ENCODE measurements at places on chromosomes 11 and 22.
A peak's percentile ranks its signal among the peaks of the same experiment; 100 is the strongest.

GRCh38 chr11:17724020-17724908 is 4.9 kb downstream of the MYOD1 start:
- no peak for DNase-seq

DNA sequence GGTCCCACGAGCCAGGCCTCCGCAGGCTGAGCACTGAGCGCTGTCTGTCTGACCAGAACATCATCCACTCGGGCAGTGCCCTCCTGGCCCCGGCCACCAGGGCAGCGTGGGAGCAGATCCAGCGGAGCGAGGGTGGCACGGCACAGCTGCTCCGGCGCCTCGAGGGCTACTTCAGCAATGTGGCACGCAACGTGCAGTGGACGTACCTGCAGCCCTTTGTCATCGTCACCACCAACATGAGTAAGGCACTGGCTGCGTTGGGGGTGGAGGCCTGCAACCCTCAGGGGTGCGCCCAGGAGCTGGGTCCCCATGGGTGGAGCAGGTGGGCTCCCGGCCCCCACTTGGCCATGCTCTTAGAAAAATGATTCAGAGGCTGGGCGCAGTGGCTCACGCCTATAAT is 49.7 kb upstream of the PRODH start:
- no peak for DNase-seq

DNA sequence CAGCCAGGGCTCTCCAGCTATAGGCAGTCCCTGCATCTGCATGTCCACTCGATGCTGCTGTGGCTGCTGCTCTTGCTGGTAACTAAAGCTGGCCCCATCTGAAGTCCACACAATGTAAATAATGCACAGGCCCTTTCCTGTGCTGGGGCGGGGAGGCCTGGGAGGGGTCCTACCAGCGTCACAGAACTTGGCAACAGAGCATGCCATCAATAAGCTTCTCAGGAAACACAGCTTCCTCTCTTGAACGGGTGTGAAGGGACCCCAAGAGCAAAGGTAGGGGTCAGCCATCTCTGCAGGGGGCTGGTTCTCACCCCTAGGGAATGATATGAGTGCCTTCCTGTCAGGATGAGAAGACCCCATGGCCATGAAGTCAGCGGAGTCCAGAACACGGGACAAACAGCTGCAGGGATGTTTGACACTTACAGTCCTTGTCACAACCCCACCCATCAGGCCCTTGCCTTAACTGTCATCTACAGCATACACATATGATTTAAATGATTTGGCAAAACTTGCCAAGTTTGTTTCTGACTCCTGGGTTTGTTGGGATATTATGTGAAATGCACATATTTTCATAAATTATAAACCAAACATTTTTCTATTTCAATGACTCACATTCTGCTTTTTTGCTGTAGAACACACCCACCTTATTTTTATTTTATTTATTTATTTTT is 39.1 kb upstream of the LYVE1 start:
- no peak for DNase-seq

- no peak for DNase-seq
These were observed 874 bp upstream of the PLAAT4 start for GRCh38 chr11:63535734-63536133.

GRCh38 chr22:23579870-23580575 is at the start of gene IGLL1:
IGLL1 (minus strand) TSS chr22:23580290; CDS start chr22:23580190, 100 bp downstream.
- DNase-seq, result no peak

DNA sequence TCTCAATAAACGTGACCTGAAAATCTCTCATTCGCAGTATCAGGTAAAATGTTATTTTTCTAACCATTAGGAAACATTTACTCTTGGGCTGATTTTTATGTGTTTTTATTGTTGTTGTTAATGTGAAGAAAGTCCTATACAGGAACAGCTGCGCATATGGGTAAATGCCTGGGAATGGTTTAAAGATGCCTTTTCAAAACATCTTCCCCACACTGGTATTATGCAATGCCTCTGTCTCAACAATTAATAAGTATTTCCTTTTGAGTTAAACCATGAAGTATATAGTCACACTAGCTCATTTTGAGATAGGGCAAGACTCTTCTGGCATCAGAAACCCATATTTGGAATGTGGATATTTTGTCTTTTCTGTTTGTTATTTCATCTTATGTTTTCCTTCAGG is 13.7 kb upstream of the LIN7C start:
- DNase-seq, result no peak

GRCh38 chr22:38012604-38013072 is 28.3 kb upstream of the SOX10 start:
- no peak for DNase-seq

DNA sequence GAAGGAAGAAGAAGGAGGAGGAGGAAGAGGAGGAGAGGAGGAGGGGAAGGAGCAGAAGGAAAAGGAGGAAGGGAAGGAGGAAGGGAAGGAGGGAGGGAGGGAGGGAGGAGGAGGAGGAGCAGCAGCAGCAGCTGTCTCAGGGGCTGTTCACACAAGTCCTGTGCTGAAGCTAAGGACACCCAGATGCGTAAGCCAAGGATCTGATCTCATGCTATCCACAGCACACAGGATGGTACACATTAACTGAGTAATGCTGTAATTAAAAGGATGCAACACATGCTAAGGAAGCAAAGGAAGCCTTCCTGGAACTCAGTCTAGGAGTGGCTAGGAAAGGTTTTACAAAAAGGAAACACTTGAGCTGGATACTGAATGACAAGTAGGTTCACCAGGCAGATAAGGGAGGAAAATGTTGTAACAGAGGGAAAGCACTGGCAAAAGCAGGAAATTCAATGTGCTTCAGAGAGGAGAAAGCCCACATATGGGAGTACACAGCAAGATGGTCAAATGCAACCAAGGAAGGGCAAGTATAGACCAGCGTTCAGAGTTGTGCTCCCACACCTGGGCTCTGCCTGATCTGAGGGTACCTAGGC is 32.0 kb downstream of the TRIM66 start:
- DNase-seq, result no peak

DNA sequence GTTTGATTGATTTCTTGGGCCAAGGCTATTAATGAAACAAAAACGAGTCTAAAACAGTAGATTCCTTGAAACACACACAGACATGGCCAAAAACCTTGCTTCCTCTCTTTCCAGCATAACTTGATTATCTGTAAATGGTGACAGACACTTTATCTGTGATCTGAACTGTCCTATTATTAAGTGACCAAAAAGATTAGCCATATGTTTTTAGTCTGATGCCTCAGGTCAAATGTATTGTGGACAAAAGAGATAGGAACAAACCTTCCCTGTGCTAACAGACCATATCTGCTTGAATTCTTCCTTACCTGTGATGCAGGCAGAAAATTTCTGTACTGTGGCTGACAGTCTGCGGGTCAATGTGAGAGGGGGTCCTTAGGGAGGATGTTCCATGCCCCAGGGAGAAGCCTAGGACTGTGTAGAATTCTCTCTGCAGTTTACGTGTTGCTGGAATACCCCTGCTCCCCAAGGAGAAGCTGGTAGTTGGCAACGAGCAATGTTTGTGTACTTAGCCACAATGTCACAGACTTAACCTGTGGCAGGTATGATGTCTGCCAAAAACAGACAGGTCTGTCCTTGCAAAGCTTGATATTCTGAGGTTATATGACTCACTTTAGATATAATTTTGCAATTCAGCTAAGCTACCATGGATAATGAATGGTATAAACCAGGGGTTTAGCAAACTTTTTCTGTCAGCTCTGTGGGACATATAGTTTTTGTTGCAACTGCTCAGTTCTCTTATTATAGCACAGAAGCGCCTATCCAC is 31.2 kb downstream of the C11orf71 start:
- no peak for DNase-seq

DNA sequence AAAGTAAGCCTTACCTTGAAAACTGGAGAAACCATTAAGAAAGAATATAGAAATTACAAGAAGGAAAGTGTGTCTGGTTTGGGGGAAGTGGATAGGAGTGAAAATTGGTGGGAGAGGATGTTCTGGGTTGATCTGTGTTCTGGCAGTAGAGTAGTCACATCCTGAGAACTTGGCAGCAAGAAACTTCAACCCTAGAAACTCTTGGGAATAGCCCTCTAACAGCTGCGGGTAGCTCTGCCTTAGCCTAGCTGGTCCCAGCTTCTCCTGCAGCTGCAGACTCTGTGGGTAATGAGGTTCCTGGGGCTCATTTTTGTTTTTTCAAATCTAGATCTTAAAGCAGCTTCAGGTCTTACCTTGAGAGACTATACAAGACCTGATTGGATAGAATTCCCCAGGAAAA is 24.2 kb upstream of the OR6X1 start:
- DNase-seq, result no peak

DNA sequence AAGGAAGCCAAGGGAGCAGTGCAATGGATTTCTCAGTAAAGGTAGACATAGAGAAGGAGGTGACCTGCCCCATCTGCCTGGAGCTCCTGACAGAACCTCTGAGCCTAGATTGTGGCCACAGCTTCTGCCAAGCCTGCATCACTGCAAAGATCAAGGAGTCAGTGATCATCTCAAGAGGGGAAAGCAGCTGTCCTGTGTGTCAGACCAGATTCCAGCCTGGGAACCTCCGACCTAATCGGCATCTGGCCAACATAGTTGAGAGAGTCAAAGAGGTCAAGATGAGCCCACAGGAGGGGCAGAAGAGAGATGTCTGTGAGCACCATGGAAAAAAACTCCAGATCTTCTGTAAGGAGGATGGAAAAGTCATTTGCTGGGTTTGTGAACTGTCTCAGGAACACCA is 6.6 kb downstream of the TRIM22 start:
- no peak for DNase-seq

DNA sequence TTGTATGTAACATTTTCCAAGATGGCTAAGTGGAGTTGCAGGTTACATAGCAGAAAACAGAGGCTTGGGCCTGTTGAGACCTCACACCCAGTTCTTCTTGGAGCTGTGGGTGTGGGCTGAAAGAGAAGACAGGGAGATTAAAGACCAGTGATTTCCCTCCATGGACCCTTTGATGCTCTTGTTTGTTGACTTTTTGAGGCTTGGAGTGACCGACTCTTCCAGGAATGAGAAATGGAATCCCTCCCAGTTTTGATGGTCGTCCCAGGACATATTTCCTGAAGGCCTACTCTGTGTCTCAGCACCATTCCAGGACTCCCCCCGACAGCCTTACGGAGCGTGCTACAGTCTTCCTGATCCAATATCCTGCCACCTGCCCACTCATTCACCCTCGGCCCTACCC is 96.9 kb downstream of the PTPRJ start:
- DNase-seq, result no peak

- DNase-seq, result peak; percentile 21
These were observed 12.7 kb downstream of the MED15 start for GRCh38 chr22:20520093-20520511.

GRCh38 chr11:57653163-57653562 is 3.5 kb upstream of the YPEL4 start:
- DNase-seq, result no peak

DNA sequence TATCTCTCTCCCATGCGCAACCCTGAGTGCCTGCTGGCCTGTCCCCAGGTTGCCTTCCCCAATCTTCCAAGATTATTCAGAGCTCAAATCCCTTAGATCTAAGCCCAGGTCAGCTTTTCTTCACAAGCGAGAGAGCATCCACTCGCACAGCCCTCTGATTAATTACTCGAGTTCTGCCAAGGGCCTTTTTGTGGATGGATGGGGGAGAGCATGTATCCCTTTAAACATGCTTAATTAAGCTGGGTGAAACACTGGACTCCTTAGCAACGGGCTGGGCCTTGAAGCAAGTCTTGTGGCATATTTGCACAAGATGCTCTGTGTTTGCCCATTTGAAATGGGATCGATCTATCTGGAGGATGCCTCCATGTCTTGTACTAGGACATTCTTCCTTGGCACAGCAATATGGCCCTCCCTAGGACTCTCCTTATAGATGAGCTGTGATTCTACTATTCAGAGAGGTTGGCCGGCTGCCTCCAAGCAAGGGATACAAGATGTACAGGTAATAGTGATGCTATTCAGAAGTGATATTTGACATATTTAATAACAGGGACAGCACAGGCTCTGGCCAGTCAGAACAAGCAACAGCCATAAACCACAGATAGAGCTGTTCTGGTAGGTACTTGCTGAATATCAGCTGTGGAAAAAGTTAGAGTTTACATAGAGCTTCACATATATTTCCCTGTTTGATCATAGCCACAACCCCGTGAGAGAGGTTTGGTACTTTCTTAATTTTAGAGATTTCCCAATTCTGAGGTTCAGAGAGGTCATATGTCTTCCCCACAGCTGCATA is 125.6 kb downstream of the CSNK2A3 start:
- DNase-seq, result no peak

DNA sequence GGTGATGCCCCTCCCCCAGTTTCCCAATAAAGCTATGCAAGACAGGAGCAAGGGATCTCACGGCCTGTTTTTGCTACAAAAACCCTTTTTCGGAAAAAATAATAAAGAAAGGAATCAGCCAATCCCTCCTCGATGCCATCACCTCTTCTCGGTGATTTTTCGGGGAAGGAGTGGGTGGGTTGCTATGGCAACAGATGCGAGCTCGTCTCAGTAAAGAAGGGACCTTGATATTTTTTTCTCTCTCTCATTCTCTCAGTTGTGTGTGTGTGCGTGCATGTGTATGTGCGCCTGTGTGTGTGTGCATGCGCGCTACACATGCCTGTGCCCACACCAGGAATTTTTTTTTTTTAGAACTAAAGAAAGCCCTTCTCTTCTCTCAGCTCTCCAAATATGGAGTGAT is 3.8 kb upstream of the NPAS4 start:
- DNase-seq, result no peak

DNA sequence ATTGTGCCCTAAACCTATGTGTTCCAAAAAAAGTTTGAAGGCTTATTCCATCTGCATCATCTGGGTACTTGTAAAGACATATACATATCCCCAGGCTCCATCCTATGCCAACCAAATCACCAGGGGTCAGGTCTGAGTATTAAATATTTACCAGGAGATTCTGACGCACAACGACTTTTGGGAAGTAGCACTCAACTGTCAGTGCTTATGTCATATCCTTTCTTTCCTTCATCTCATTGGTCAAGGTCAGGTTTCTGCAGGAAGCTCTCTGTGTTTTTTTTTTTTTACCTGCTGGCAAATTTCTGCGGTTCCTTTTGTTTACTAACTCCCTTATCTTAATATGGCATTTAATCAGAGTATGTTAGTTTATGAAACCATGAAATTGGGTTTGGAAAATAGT is 22.5 kb upstream of the CYP2R1 start:
- no peak for DNase-seq

DNA sequence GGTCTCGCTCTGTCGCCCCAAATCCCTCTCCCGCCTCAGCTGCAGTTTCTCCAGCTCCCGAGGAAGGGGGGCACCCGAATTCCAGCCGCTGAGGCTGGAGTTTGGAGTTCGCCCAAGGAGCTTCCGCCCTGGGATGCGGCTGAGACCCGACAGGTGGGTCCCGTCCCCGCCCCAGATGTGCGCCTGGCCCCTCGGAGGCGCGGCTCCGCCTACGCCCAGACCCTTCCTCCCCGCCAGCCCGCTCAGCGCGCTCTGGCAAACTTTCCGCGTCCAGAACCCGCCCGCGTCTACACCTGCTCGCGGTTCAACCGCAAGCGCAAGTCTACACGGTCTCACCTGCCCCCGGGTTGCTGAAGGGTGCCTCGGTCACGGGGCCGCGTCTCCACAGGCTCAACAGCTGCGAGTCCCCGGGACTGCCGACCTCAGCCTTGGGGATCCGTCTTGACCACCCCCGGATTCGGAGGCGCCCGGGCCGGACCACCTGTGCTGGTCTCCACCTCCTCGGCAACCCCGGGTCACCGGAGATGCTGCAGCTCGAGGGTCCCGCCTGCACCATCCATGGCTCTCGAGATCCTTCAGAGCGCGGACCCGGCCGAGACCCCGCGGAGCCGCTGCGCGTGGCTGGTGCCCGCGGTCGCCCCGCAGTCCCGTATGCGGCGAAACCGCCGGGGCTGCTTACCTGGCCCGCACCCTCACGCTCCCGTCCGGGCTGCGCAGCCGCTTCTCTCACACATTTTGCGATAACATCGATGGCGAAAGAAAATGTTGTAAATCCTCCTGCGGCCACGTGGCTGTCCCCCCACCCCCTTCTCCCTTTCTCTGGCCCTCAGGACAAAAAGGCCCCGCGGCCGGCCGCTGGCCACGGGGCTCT is 63.6 kb downstream of the NFAM1 start:
- no peak for DNase-seq
